ENCODE measurements at places on chromosomes 4 and X. TPM values are rescaled to one million over a fixed set of nuclear protein-coding genes. Genes with fewer than 3 reads are reported as not detected.

Gene TMEM156
- 9.4 TPM for total RNA-seq

Gene MAGEA4
- total RNA-seq, result not detected

Gene SLC6A8
- 0.31 TPM for total RNA-seq

Gene CXorf65
- total RNA-seq, result 39.6 TPM

Gene TLR10
- 2.7 TPM for total RNA-seq

- no peak for DNase-seq
- peaks cover 31% of the 10 kb centered on the region for H3K4me1 ChIP-seq
- no peaks in the 10 kb centered on the region for H3K36me3 ChIP-seq
- H3K4me3 ChIP-seq, result peak overlapping the region; percentile 87
- peak overlapping the region; percentile 89 for H3K27ac ChIP-seq
Observed at GRCh38 chrX:48509245-48509590, 426 bp downstream of the PORCN start.

GRCh38 chr4:89212666-89213381 lies 94.8 kb downstream of the GPRIN3 start:
- no peak for DNase-seq
- H3K4me3 ChIP-seq, result no peak overlapping the region
- H3K4me1 ChIP-seq, result no peaks in the 10 kb centered on the region
- peaks cover 3% of the 10 kb centered on the region for H3K27me3 ChIP-seq

GRCh38 chr4:55561889-55562288 lies 15.2 kb upstream of the CLOCK start:
- peaks cover 10% of the 10 kb centered on the region for H3K4me1 ChIP-seq
- H3K27me3 ChIP-seq, result peaks cover 9% of the 10 kb centered on the region
- H3K4me3 ChIP-seq, result no peak overlapping the region
- H3K36me3 ChIP-seq, result no peaks in the 10 kb centered on the region

DNA sequence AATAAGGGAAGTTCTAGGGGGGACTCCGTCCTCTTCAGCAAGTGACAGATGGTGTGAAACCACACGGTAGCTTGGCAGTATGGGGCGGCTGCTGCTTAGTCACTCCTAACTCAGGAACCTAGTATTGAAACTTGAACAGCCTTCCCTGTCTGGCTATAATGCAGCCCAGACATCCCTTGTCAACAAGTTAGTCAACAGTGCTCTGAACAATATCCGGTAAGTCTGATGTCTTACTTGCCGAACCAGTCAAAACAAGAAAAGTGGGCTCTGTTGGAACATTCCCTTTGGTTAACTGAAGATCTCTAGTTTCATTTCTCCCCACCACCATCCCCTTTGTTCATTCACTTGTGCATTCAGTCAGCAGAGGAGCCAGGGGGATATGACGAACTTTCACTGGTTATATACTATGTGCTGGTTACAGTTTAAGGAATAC lies 18.7 kb upstream of the CXCL13 start:
- DNase-seq, result no peak
- H3K27me3 ChIP-seq, result peaks cover 8% of the 10 kb centered on the region
- no peaks in the 10 kb centered on the region for H3K36me3 ChIP-seq
- no peak overlapping the region for H3K4me3 ChIP-seq

DNA sequence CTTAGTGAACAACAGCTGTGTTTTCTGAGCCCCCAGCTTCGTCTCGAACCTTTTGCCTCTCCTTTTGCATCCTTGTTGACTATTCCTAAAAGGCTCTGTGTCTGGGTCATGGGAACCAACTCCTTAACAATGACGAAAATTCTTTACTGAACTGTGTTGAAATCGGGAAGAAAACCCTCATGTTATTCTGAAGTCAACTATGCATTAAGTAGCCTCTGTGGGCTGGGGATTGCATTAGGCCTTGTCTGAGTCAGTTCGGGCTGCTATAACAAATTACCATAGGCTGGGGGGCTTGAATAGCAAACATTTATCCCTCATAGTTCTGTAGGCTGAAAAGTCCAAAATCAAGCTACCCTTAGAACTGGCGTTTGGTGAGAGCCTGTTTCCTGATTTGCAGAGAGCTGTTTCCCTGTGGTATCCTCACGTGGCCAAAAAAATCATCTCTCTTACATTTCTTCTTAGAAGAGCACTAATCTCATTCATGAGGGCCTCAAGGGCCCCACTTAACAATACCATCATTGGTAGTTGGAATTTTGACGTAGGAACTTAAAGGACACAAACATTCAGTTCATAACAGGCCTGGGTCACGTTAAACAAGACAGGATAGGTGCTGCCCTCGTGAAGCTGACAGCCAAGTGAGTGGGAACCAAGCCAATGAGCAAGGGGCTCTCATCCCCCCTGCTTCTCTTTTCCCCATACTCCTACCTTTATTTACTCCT lies 75.9 kb downstream of the CLNK start:
- H3K27ac ChIP-seq, result no peak overlapping the region
- no peaks in the 10 kb centered on the region for H3K36me3 ChIP-seq
- no peaks in the 10 kb centered on the region for H3K4me1 ChIP-seq
- no peak overlapping the region for H3K4me3 ChIP-seq
- H3K27me3 ChIP-seq, result no peaks in the 10 kb centered on the region

GRCh38 chr4:169307576-169307975 lies 36.8 kb upstream of the SH3RF1 start:
- peaks cover 2% of the 10 kb centered on the region for H3K27me3 ChIP-seq
- H3K4me1 ChIP-seq, result no peaks in the 10 kb centered on the region
- no peak for DNase-seq
- H3K27ac ChIP-seq, result no peak overlapping the region

DNA sequence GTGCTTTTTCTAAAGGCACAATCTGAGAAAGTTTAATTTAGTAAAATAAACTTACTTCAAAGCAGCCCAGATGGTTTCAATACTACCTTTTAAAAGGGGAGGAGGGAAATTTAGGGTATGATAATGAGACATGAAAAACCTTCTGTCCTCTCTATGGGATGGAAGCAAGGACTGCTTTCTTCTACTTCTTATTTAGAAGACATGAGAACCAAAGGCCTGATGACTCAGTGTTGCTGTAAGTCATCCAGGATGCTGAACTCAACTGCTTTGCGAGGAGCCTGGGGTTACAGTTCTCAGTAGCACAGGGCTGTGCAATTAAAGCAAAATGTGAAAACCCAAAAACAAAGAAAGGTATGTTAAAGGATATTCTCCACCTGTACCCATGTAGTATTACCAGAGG lies 140.8 kb upstream of the EDNRA start:
- H3K27me3 ChIP-seq, result peaks cover 6% of the 10 kb centered on the region
- no peak overlapping the region for H3K4me3 ChIP-seq
- no peak overlapping the region for H3K27ac ChIP-seq
- no peaks in the 10 kb centered on the region for H3K4me1 ChIP-seq
- H3K36me3 ChIP-seq, result no peaks in the 10 kb centered on the region

DNA sequence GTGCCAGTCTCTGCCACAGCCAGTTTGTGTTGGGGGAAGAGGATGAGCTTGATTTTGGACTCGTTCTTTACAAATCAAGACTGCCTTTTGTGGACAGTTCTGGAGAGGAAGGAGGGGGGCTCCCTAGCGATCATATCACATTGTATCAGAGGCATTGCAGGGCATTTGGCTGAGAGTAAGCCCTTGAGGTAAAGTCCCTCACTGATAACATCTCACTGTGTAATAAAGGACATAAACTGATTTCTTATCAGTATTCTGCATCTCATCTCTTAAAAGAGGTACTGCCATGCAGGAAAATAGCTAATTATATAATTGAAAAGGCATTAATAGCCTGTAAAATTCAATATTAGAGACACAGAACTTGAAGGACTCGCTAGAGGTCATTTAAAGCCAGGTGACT lies 6.1 kb upstream of the IGFBP7 start:
- H3K27me3 ChIP-seq, result peaks cover 83% of the 10 kb centered on the region
- H3K27ac ChIP-seq, result no peak overlapping the region
- H3K36me3 ChIP-seq, result no peaks in the 10 kb centered on the region
- no peak overlapping the region for H3K4me3 ChIP-seq

DNA sequence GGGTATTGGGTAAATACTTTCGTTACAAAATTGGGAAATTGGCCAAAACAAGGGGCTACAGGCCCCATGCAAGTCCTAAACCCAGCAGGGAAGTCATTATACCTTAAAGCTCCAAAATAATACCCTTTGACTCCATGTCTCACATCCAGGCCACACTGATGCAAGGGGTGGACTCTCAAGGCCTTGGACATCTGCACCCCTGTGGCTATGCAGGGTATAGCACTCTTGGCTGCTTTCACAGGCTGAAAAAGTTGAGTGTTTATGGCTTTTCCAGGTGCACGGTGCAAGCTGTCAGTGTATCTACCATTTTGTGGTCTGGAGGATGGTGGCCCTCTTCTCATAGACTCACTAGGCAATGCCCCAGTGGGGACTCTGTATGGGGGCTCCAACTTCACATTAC lies 326.5 kb downstream of the TEX13C start:
- H3K27me3 ChIP-seq, result no peaks in the 10 kb centered on the region
- H3K36me3 ChIP-seq, result no peaks in the 10 kb centered on the region
- DNase-seq, result no peak

DNA sequence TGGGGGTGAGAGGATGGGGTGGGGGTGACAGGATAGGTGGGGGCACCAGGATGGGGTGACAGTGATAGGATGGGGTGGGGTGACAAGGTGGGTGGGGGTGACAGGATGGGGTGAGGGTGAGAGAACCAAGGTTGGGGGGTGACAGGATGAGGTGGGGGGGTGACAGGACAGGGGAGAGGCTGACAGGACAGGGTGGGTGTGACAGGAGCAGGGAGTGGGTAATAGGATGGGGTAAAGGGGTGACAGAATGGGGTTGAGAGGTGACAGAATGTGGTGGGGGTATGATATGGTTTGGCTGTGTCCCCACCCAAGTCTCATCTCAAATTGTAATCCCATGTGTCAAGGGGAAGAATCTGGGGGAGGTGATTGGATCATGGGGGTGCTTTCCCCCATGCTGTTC lies 26.0 kb downstream of the RNF212 start:
- no peaks in the 10 kb centered on the region for H3K4me1 ChIP-seq
- no peak overlapping the region for H3K4me3 ChIP-seq
- peaks cover 2% of the 10 kb centered on the region for H3K36me3 ChIP-seq
- peak; percentile 40 for DNase-seq

GRCh38 chr4:117376692-117377091 lies 291.3 kb upstream of the TRAM1L1 start:
- no peaks in the 10 kb centered on the region for H3K36me3 ChIP-seq
- no peak for DNase-seq
- H3K4me3 ChIP-seq, result no peak overlapping the region
- H3K4me1 ChIP-seq, result no peaks in the 10 kb centered on the region
- no peak overlapping the region for H3K27ac ChIP-seq

DNA sequence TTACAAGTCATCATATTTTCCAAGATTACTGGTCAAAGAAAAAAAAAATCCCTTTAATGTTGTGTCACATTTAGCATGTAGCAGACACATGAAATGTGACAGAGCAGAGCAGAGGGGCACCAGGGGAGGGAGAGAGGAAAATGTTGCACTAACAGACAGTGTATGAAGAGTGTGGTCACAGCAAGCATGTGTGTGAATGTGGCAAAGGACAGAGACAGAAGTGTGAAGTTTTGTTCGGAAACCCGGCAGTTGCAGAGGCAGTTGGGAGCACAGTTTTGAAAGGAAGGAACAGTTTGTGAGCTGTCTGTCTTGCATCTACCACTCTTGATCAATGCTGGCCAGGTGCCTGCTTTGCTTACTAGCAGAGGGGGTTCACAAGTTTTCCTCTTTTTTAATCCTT lies 83.9 kb upstream of the MAP3K15 start:
- peaks cover 6% of the 10 kb centered on the region for H3K4me1 ChIP-seq
- DNase-seq, result no peak
- no peak overlapping the region for H3K27ac ChIP-seq
- H3K36me3 ChIP-seq, result peaks cover 51% of the 10 kb centered on the region
- no peaks in the 10 kb centered on the region for H3K27me3 ChIP-seq
- H3K4me3 ChIP-seq, result no peak overlapping the region
